ENCODE measurements at places on chromosomes 4 and X.
A peak's percentile ranks its signal among the peaks of the same experiment; 100 is the strongest.

DNA sequence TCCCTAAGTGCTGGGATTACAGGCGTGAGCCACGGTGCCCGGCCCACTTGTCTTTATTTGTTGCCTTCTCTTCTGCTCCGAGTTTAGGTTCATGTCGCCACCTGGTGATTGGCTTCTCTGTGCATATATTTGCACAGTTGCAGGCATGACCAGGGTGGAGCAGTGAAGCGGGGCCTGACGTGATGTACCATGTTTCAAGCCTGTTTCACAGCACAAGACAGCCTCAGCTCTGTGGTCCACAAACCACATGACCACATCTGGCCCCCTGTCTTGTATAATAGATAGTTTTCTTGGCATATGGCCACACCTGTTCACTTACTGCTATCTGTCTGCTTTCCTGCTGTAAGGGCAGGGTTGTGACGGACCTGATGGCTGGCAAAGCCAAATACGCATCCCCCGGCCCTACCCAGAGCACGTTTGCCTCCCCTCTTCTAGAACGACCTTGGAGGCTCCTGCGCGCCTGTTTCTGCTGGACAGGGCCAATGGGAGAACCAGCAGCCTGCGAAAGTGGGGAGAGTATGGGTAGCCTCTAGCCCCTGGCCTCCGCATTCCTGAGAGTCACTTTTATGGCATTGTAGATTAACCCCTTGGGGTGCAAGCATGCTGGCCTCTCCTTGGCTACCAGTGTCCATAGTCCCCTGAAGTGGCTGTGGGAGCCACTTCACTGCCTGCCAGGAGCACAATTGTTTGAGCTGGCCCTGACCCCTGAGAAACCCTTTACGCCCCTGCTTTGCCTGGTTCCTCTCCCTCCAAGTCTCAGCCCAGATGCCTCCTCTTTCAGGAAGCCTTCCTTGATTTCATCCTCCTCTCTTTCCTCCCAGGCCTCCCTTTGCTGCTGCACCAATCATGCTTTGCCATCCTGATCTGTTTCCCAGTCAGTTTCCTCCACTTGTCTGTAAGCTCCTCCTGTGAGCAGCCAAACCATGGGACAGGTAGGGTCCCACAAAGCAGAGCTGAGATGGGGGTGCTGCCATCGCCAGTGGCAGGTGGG lies 6.0 kb upstream of the SH3TC1 start:
- DNase-seq = peak; percentile 36

DNA sequence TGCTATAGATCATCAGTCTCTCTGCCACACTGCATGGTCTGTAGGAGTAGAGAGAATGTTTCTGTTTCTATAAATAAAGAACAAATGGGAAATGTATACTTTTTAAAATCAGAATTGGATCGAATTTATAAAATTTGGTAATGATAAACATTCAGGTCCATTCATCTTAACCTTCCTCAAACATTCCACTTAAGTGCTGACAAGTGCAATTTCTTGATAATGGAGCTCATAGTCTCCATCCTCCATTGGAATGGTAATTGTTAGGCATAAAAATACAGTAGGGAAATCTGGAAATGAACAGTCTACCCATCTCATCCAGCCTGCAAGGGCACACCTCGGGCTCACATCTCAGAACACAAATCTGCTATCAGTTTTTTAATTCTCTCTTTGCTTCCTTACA lies 122.6 kb upstream of the PACRGL start:
- no peak for DNase-seq

DNA sequence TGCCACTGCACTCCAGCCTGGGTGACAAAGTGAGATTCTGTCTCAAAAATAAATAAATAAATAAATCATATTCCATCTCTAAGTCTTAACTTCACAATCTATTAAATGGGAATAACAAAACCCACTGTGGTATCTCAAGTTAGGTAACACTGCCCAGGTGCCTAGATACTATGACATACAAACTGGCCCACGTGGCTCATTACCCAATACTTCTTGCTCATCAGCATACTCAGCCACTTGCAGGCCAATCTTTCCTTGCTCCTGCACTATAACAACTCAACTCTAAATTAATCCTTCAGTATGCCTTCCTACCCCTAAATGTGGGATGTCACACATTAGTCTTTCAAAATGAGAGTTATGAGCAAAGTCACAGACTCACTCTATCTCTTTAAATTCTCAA lies 230.1 kb downstream of the OPHN1 start:
- no peak for DNase-seq

- DNase-seq = no peak
Observed at GRCh38 chr4:124529131-124529530, 183.4 kb downstream of the ANKRD50 start.

DNA sequence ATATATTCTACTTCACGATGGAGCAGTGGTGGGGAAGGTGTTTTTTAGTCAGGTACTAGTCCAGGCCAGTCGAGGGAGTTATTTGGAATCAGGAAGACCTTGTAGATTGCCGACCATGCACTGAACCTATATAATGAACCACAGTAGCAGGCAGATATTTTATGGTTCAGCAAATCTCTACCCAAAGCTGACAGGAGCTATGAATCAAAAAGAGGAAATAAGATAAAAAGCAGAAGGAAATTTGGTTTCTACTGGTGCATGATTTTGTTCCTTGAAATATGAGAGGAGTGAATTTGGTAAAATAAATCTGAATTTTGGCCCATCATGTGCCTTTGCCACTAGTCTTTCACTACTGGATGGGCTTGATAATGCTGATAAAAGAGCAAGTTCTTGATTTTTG lies 924.3 kb upstream of the DIAPH2 start:
- no peak for DNase-seq

DNA sequence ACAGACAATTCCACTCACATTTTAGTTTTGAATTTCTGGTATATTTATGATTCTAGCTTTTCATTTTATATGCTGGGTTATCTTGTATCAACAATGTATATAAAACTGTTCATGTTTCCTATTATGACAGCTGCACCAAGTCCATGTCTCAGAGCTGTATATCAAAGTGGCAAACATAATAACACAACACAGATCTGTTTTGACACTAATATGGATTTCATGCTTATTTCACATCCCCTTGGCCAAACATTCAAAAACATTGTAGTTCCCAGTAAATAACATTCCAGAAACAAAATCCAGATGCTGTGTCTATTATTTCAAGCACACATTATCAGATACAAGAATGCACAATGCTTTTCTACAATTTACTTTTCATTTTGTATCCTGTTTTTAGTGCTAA lies 380.6 kb upstream of the MAGEB2 start:
- DNase-seq = no peak

- no peak for DNase-seq
Observed at GRCh38 chr4:85391589-85392410, 83.2 kb upstream of the ARHGAP24 start.

GRCh38 chrX:135893294-135893817 lies at the start of the genes CT45A10 and SAGE1:
CT45A10 (minus strand) TSS chrX:135893444; CDS start chrX:135885344, 8,100 bp downstream.
SAGE1 (plus strand) TSS chrX:135893716; CDS start chrX:135896243, 2,527 bp downstream.
- DNase-seq = no peak

DNA sequence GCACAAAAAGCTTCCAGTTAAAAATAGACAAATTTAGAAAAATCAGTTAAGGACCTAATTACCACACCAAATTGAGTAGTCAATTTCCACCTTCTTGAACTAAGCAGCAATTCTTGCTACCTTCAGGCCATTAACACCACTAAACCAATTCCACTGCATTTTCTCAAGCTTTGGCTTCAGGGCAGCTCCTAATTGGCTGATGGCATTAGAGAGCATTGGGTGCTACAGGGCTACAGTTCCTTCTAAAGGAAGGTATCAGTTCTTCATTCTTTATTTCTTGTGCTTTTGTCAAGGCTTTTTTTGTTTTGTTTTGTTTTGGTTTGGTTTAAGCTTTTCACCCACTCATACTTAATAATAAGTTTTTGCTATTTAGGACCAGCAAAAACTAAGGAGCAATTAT lies 90.2 kb upstream of the FAM241A start:
- no peak for DNase-seq

DNA sequence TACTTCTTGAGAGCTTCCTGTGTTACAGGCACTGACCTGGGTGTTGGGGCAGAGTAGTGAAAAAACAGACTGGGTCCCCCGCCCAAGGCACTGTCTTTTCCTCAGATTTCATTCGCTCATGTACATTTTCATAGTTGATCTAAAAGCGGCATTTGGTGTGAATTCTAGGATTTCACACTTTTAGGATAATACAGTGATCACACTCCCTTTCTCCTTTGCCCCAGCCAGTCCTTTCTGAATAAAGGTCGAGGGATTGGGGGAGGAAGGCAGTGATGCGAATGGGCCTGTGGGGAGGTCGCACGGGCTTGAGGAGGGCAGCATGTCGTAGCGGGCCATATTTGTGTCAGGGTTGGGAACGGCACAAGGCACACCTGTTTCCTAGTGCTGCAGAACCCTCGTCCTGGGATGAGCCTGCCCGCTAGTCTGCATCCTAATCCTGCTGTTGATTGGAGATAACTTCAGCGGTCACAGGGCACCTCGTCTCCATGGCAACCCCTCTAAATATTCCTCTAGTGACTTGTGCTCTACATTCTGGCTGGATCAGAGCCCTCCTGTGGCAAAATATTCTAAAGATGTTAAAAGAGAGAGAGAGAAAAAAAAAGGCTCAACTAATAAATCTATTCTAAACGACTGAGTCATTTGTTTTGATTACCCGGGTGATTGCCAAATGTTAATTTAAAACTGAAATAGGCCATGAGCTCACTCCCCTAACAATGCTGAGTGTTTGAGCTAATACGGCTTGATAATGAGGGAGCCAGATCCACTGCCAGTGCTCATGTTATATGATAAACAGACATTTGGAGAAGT lies 21.8 kb downstream of the FHL1 start:
- peak; percentile 89 for DNase-seq

DNA sequence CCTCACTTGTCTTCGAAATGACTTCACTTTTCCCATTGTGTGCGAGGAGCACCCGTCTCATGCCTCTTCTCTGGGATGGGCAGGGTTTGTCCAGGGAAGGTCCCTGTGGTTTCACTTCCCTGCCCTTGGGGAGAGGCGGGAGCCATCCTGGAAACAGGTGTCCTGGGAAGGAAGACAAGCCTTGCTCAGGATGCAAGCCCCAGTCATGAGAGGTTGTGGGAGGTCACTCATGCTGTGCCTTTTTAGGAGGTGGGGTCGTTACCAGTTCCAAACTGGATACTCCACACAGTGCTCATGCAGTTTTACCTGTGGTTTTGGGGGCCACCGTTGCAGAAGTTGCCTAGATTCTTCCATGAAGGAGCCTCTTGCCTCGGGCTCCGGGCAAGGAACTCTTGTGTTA lies 3.8 kb downstream of the RGS12 start:
- no peak for DNase-seq

DNA sequence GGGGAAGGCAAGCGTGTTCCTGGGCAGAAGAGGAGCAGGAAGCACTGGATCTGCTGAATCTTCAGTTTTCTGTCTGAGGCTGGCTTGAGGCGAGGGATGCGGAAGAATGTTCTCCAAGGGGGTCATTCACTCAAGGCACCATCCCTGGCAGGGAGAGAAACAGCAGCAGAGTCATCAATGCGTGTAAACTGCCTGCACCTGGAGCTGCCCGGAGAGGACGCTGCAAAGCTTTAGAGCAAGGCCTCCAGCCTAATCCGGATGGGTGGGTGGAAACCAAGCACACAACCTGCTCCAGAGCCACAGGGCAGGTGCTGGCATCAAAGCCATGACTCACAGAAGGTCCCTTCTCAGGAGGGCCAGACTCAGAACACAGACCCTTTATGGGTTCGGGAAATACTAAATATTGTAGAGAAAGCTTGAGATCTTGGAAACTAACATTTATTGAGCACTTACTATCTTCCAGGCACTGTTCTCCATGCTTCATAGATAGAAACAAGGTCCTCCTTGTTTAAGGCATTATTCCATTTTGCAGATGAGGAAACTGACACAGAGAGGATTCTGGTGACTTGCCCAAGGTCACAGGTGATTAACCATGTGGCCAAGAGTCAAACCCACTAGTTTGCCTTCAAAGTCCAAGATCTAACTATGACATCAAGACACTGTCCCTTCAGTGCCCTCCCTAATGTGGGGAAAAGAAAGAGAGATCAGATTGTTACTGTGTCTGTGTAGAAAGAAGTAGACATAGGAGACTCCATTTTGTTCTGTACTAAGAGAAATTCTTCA lies 7.7 kb downstream of the PROM1 start:
- DNase-seq = no peak

- no peak for DNase-seq
Observed at GRCh38 chr4:104901438-104901837, 245.2 kb upstream of the TET2 start.

DNA sequence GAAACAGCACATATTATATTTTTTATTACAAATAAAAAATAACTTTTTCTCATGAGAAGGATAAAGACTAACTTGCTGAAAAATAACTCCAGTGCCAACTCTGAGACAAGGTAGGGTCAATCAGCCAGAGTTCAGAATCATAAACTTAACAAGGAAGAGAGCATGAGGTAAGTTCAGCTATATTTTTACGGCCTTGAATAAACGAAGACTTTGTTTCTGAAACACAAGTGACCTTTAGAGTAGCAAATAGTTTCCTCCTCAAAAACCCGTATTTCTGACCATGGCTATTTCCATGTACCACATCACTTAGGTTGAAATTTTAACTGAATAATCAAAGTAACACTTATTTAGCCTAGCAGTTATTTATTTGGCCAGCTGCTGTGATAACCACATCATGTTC lies 45.5 kb downstream of the PRDM5 start:
- DNase-seq = no peak

- no peak for DNase-seq
Observed at GRCh38 chr4:11196927-11197522, 231.7 kb downstream of the HS3ST1 start.

DNA sequence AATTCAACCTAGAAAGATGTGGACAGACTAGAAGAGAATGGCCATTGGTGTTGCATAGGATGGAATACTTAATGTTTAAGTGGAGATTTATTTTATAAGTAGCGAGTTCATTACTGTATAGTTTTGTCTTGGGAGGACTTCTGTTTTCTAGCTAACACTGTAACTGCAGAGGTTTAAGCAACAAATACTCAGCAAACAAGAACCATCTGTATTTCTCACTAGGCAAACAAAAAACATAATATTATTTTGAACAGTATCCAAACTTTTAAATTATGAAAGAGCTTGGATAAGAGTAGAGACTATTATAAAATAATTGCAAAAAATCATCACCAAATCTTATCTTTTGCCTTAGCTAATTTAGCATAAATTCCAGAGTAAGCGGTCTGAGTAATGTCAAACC lies 121.1 kb downstream of the GLRA3 start:
- DNase-seq = no peak

- DNase-seq = no peak
Observed at GRCh38 chrX:95505721-95506120, 1178.9 kb upstream of the DIAPH2 start.

DNA sequence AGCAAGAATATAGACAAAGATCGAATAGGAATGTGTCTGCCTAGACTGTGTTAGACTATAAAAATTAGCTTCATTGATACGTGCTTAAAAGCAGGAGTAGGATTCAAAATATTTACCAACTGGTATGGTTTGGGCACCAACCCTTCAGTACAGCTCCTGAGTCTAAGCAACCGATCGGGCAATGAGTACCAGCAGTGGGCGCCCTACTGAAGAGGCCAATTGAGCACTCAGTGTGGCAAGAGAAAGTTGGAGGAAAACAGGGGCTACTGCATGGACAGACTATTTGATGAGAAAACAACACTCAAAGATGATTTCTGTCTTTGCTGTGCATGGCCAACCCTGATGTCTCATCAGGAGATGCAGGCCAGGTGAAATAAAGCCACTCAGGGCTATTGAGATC lies 176.0 kb upstream of the NWD2 start:
- DNase-seq = no peak

GRCh38 chr4:75101906-75102786 lies 169.2 kb downstream of the PARM1 start:
- DNase-seq = no peak

Data from AG08395 (cell line).